ENCODE measurements at places on chromosomes 1 and 21. TPM values are rescaled to one million over a fixed set of nuclear protein-coding genes. Genes with fewer than 3 reads are reported as not detected.

DNA sequence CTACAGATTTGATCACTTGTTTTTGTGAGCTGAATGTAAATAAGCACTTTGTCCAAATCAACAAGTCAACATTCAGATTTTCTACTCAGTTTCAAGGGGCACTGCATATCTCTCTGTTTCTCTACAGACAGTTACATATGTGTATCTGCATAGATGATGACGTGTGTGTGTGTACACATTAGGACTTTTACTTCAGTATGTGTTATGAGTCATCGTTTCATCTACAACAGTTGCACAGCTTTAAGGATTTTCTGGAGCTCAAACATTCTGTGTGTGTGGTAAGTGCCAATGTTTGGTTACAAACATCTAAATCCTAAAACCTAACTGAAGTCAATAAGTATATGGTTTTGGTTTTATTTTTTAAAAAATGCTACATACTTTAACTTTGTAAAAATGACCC, 494.5 kb upstream of the PBX1 start:
- DNase-seq = no peak

NUP210L gene
- total RNA-seq = 0.26 TPM

KDF1 gene
- total RNA-seq = 12.1 TPM

NHLH1 gene
- 0.09 TPM for total RNA-seq

SLC45A1 gene
- total RNA-seq = 1.4 TPM

- DNase-seq = no peak
Measured at GRCh38 chr1:21200767-21201166, 24.1 kb upstream of the EIF4G3 start.

- no peak for DNase-seq
Measured at GRCh38 chr1:21568006-21568746, 59.0 kb downstream of the ALPL start.

GRCh38 chr1:28027238-28027637, 61.2 kb downstream of the EYA3 start:
- DNase-seq = no peak

DNA sequence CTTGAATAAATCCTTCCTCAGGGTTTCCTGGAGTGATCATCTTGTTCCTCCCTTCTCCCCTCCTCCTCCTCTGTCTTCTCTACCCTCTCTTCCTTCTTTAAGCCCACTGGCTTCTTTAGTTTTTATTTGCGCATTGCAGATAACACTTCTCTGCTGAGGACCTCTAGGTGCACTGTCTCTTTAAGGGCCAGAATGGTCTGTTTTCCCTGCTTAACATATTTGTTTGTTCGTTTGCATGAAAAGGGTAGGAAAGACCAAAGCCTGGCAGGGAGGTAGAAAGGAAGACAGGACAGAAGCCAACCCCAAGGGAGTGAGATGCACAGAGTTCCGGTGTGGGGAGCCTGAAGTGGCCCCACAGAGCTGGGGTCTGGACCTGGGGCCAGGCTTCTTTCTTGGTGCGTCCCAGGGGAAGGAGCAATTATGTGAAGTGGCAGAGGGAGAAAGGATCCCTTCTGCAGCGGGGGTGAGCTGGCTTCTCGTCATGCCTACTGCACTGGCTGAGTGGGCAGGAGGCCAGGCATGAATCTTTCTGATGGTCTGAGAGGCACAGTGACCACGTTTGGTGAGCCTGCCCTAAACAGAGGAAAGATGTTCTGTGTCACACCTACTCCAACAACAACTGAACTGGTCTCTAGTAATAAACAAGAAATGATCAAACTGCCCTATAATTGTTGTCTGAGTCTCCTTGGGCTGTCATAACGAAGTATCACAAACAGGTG, 232.7 kb downstream of the KCNJ6 start:
- DNase-seq = no peak

TTC34 gene
- 0.44 TPM for total RNA-seq

OR2W3 gene
- 2.1 TPM for total RNA-seq

DAB1 gene
- total RNA-seq = 0.79 TPM

GRCh38 chr1:213376862-213377372, 325.9 kb downstream of the RPS6KC1 start:
- DNase-seq = no peak

TMEM82 gene
- not detected for total RNA-seq

DNA sequence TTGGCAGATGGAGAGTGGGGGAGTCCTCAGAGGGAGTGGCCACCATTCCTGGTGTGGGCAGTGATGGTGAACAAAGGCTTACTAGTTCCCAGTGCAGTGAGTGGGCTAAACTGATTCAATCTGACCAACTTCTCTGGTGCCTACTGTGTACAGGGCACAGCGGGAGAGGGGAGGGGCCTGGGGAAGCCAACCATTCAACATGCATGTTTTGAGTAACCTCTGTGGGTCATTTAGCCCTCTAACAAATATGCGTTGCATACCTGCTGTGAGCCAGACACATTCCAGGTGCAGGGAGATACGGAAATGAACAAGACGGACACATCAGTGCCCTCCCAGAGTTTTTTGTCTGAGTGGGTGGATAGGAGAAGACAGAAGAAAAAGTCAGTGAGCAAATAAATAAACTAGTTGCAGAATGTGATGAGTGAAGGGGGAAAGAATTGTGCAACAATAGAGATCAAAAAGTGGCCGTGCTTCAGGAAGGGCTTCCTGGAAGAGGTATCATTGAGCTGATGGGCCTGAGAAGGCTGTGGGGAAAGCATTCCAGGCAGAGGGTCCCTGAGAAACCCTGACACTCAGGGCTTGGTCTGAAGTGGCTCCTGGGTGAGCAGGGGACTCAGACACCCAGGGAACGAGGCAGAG, 78.8 kb downstream of the EPHB2 start:
- no peak for DNase-seq

ADARB1 gene
- 53.4 TPM for total RNA-seq

DNA sequence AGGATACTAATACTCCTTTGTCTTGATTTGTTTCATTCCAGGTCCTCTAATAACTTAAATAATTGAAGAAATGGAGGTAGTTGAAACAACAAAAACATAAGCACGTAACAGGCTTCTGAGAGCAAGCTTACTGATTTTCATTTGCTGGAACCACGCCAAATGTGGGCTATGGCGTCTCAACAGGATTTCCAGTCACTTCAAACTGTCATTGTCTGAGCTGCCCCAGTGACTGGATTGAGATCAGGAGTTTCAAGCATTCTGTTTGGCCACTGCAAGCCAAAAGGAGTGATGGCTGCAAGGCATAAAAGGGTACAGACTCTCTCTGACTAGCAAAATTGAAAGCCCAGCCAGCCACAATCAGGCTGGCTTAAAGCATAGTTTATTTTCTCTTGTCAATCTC, 289.9 kb downstream of the DPYD start:
- no peak for DNase-seq

DNA sequence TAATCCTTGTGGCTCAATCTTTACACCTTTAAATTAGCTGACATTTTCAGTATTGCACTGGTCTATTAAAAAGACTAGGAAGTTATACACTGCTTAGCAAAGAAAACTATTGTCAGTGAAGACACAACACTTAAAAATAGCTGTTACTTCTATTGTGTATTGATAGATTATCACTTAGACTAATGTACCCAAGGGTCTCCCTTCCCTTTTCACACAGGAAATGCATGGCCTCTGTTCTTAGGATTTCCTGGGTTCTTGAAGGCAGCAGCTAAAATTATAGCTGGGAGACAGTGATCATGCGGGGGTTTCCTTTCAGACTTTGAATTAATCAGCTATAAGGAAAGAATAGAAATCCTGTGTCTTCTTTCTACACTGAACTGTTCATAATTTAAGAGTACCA, 12.8 kb downstream of the DIP2A start:
- DNase-seq = no peak

DNA sequence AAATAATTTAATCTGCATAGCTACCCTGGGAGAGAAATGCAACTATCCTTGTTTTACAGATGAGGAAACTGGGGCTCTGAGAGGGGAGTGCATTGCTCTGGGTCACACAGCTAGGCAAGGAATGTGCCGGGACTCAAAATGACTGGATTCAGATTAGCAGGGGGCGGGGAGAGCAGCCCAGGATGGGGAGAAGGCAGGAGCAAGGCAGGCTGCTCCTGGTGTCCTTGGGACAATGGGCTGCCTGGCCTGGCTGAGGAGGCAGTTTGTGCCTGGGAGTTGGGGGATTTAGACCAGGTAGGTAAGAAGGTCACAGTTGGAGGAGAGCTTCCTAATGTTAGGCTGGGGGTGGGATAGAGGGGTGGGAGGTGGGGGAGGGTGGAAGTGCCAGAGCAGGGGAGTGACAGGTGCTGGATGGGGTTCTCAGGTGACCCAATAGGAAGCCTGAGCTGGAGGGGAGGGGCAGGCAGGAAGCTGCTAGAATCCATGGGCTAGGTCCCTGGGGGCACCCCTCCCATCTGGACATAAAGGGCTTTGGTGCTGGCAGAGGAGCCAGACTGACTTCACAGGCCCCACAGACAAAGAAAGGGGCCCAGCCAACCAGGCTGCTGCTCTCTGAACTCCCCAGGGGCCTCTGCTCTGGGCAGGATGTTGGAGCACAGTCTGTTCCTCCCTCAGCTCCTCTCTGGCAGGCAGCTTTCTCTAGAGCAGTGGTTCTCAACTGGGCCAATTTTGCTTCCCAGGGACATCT, 29.0 kb downstream of the TRIM62 start:
- DNase-seq = no peak

GRCh38 chr1:155184835-155185782, 11.5 kb downstream of the TRIM46 start:
- DNase-seq = no peak

DNA sequence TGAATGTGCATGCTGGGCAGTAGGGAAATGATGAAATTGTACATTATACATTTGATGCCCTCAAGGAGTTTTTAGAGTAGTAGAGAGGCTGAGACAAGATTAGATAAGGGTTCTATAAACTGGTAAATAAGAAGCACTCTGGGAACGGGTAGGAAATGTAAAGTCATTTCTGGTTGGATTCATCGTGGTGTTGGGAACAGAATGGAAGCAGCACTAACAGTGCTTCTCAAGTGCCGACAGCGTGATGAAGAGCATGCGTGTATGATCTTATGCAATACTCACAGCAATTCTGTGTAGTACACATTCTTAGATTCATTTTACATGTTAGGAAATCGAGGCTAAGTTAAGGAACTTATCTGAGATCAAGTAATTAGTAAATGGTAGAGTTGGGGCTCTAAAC, 45.9 kb downstream of the GPR88 start:
- no peak for DNase-seq

GRCh38 chr1:155093911-155094621, 15.4 kb downstream of the EFNA3 start:
- peak; percentile 72 for DNase-seq

Measured in left lung (tissue), 14 donors.